ENCODE measurements at places on chromosomes 11 and 22.

DNA sequence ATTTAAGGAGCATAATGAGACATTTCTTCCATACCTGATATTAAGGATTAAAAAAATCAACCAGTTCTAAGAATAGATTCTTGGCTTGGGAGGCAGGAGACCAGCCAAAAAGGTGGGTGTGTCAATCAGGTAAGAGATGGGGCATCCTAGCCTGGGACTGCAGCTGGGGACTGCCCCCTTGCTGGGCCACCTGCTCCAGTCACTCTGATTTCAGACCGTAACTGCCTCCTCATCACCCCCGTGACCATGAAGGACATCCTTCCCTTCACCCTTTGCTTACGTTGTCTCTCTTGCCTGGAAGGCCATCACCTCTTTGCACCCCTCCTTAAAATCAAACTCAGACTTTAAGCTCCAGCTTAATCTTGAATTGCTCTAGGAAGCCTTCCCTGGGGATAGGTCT, 17.9 kb downstream of the PTPN5 start:
- no peak for DNase-seq

DNA sequence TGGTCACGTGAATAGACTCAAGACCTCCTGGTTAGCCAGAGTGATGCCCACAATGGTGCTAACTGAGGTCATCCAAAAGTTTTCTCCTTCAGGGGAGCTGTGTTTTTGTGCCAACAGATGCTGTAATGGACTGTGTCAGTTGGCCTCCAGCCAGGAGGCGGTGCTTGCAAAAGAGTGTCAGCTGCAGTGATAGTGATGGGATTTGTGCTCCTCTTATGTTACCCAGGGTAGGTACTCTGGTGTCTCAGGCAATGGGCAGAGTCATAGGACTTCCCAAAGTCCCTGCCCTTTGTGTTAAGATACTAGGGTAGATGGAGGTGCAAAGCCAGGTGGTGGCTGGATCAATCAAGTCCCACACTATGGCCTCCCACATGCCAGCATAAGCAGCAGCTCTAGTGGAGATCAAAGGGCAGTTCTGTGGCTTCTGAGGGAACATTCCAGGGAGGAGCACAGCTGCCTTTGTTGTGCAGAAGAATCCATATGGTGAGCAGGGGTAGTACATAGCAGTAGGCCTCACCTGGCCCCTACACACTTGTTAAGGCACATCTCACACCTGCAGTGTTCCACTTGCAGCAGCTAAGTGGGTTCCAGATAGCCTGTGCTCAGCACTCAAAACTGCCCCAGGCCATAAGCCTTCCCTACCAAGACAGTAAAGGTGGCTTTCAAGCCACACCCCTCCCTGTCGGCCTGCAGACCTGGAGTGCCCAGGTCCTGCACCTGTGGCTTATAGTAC, 9.4 kb upstream of the FANCF start:
- DNase-seq, result no peak

GRCh38 chr22:46688949-46689348, 49.1 kb downstream of the CERK start:
- DNase-seq, result no peak

DNA sequence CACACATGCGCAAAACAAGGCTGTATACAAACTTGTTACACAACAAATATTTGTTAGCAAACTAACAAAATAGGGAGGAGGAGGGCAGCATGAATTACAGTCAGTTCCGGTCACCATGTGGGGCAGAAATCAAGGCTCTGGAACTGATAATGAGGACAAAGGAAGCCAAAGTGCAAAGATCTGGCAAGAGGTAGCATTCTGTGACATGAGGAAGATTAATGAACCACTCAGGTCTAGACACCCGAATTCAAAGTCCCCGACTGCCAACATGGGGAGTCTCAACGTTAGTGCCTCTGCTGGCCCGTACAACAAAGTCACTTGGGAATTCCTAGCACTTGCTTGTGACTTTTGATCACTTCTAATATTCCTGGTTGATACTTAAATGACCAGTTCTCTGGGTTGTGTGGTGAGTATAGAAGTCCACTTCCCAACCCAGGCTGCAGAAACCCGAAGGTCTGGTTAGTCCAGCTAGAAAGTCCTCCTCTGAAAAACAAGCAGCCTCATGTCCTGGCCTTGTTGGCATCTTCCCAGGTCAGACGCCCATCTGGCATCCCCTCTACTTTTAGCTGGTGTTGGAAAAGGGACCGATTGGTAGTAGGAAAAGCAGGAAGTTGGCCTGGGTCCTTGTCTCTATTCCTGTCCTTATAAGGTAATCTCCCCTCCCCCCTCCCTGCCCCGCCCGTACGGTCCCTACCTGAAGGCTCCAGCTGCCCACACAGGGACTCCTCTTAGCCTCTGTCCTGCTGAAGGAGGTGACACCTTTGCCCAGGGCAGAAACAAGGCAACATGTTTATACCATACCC, 1.6 kb downstream of the SUN2 start:
- DNase-seq, result no peak

GRCh38 chr11:55324500-55324899, 18.5 kb upstream of the OR4A16 start:
- no peak for DNase-seq

DNA sequence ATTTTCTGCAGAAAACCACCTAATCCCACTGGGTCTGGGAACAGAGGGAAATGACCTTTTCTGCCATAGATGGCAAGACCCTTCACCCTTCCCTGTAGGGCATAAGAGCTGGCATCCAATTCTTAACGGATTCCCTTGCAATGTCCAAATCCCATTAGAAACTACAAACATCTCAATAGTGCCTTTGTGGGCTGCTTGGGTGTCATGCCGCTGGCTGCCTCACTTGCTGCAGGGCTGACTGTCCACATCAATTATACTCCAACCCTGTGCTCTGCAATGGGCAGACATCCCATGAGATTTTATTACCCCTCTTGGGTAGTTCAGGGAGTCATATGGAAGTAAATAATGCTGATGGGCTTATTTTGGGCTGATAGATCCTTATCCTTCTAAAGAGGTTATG, 7.3 kb downstream of the GRAP2 start:
- no peak for DNase-seq

- DNase-seq, result no peak
These were observed 110.9 kb upstream of the GRK3 start for GRCh38 chr22:25453557-25453956.

DNA sequence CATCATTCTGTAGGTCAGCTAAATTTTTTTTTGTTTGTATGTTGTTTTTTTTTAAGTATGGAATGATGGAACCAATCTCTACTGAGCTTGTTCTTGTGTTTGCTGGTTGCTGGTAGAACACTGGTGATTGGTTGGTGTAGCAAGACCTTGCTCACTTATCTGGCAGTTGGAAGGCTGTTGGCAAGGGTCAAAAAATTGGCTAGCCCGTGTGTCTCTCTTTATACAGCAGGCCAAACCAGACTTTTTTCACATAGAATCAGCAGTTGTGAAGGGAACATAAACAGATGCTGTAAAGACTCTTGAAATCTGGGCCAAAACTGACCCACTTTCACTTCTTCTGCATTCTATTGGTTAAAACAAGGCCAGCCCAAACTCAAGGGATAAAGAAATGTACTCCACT, 2026.5 kb downstream of the LRRC4C start:
- no peak for DNase-seq
